ENCODE measurements at places on chromosomes 12 and 14.

GRCh38 chr14:23015618-23016017, 5.7 kb upstream of the C14orf93 start:
- no peak for DNase-seq

DNA sequence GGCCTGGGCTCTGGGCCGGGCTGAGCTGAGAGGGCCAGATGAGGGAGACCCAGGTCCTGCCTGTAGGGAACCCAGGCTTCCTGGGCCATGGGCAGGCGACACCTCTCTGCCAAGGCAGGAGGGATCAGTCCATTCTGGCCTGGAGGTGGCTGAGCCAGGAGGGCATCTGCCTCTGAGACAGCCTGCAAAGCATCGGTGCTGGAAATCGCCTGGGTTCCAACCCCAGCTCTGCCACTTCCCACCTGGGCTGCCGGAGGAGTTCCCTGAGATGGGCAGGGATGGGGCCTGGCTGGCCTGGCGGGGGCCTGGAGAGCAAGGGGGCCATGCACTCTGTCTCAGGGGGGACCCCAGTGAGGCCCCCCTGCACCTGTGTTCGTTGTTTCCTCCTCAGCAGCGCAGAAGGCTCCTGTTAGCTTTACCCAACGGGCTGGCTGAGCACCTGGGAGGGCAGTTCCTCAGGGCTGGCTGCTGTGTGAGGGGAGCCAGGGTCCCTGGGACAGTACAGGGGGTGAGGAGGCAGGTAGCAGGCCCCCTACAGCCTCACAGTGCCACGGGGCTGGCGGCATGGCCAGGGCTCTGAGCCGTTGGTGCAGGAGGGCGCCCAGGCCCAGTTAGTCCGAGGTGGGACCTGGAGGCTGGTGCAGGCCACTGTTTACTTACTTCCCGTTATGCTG, 50.5 kb downstream of the KIF26A start:
- DNase-seq: no peak

GRCh38 chr12:26612203-26612602, 220.8 kb downstream of the ITPR2 start:
- DNase-seq: peak; percentile 34

DNA sequence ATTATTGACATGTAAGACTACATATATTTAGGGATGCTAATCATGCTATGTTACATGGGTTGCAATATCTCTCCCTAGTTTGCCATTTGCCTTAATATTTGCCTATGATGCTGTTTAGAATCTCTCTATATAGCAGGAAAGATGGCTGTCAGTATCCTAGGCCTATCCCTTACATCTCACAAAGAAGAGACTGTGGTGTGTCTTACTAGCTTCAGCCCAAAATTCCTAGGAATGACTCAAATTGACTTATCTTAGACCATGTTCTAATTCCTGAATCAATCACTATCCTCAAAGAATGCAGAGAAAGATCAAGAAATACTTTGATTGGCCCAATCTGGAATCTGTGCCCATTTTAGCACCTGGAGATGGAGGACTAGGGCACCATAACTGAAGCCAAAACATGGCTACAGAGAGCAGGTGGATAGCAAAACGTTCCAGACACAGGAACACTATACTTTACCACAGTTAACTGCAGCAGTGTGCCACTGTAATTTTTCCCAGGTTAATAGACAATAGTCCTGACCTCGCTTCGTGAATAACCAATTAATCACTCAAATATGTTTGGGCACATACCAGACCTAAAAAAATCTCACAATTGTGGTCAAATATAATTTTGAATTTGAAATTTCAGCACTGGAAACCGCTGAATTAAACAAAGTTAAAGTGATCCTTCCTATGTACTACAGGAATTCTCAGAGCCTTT, 32.7 kb upstream of the GLIPR1 start:
- no peak for DNase-seq

DNA sequence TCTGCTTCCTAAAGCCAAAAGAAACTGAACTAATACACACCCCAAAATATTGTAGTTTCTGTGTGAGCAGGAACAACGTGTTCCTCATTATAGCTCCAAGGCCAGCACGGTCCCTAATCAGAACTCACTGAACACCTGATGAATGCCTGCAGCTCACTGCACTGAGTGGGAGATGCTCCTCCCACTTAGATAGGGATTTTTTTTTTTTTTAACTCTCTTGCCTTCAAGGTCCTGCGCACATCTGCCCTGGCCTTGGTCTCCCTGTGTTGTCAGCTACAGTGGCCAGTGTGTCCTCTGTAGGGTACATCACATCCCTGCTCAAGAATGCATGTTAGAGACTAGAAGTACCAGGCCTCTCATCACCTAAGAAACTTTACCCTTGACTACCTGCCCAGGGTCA, 44.3 kb upstream of the TMPO start:
- DNase-seq: no peak
